ENCODE measurements at places on chromosomes 12 and 14.

DNA sequence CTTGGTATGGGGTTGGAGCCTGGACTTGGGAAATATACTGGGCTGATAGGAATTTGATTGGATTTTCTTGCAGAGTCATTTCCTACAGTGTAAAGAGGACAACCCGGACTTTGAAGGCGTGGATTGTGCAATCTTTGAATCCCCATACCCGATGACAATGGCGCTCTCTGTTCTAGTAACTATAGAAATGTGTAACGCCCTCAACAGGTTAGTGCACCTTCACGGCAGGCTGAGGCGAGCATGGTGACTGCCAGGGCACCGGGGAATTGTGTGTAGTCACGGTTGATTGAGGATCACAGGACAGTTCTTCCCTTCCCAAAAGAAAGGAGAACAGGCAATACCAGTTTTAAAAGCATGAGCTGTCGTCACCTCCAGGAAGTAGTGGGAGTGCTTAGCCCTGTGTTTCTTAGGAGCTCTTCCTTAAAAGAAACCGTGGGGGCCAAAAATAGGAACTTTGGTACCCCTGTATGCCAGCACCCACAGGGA, 58.3 kb downstream of the ANAPC7 start:
- DNase-seq = no peak

DNA sequence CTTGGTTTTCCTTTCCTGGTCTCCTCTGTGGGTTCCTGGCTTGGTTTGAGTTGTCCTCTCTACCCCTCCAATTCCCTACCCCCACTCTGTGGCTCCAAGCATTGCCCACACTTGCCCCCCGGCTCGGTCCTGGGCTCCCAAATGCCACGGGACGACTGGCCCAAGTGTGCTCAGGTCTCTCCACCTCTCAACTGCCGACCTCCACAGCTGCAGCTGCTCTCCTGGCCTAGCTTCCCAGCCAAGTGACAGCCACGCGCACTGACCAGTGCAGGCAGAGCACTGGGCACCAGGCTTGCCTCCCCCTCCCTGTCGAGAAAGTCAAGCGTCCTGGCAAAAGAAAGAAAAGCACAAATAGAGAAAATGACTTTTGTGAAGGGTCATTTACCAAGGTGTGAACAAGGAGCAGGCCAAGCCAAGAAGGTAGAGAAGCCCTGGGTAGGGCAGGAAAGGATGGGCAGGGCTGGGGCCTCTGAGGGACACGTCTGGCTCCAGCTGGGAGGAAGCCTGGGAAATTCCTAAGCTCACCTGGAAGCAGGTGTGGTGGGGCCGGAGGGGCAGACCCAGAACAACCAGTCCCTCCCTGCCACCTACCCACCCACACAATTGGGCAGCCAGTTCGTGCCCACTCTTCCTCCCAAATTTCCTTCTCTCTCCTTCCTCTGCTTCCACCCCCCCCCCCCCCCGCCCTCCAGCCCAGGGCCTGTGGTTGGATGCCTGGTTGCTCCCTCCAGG, 1.8 kb upstream of the CEP170B start:
- DNase-seq = no peak

GRCh38 chr14:51328064-51328771, 88.2 kb downstream of the TMX1 start:
- DNase-seq = no peak

DNA sequence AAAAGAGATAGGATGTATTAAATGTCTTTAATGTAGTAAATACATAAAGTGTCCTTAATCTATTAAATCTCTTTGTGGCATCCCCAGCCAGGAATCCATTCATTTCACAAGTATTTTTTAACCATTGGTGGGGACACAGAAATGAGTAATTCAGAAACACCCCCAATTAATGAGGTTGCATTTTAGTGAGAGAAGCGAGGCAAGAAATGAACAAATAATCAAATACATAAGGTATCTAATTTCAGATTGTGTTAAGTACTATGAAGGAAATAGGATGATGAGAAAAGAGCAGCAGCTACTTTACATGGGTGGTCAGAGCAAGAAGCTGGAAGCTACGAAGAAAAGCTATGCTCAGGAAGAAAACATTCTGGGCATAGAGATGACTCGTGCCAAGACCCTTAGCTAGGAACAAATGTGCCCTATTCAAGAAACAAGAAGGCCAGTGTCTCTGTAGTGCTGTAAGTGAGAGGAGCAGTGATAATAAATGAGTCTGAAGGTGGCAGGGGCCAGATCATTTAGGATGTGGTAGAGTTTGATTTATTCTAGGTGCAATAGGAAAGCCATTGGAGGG, 60.5 kb upstream of the IGF1 start:
- DNase-seq = no peak

GRCh38 chr12:124053851-124054250, 80.8 kb downstream of the ZNF664 start:
- no peak for DNase-seq
